Hematopoietic multipotent progenitor cell (in vitro differentiated cells): ENCODE measurements at places on chromosomes 4 and X. TPM values are rescaled to one million over a fixed set of nuclear protein-coding genes. Genes with fewer than 3 reads are reported as not detected.

The CLDN34 gene
- total RNA-seq = not detected

The CXorf49 gene
- not detected for total RNA-seq

The TASL gene
- total RNA-seq = 14.0 TPM

The KLHL13 gene
- 10.0 TPM for total RNA-seq

The C4orf54 gene
- not detected for total RNA-seq

The PCDH7 gene
- under 0.01 TPM for total RNA-seq

The CLDN2 gene
- total RNA-seq = not detected

The NAA11 gene
- total RNA-seq = under 0.01 TPM

The RS1 gene
- total RNA-seq = not detected

The SSX2B gene
- total RNA-seq = not detected

The SYN1 gene
- total RNA-seq = 0.27 TPM

The ZNF630 gene
- total RNA-seq = 1.3 TPM

The NSUN7 gene
- total RNA-seq = 3.2 TPM

The PRDM5 gene
- total RNA-seq = 2.2 TPM

The PLAC8 gene
- 205 TPM for total RNA-seq

The DMD gene
- 0.54 TPM for total RNA-seq

The ELF2 gene
- total RNA-seq = 34.2 TPM

The RIPPLY1 gene
- not detected for total RNA-seq

The BST1 gene
- total RNA-seq = 13.7 TPM

The FAT1 gene
- 0.81 TPM for total RNA-seq

The ZNF711 gene
- total RNA-seq = 19.1 TPM

The MTCP1 gene
- total RNA-seq = 3.2 TPM

The CABS1 gene
- not detected for total RNA-seq

The RADX gene
- 3.8 TPM for total RNA-seq

The CYLC1 gene
- total RNA-seq = not detected

The MAML3 gene
- 27.2 TPM for total RNA-seq

The MAGED4 gene
- total RNA-seq = 6.7 TPM

The GNPDA2 gene
- 6.2 TPM for total RNA-seq
